ENCODE measurements at places on chromosomes 12 and 14.

DNA sequence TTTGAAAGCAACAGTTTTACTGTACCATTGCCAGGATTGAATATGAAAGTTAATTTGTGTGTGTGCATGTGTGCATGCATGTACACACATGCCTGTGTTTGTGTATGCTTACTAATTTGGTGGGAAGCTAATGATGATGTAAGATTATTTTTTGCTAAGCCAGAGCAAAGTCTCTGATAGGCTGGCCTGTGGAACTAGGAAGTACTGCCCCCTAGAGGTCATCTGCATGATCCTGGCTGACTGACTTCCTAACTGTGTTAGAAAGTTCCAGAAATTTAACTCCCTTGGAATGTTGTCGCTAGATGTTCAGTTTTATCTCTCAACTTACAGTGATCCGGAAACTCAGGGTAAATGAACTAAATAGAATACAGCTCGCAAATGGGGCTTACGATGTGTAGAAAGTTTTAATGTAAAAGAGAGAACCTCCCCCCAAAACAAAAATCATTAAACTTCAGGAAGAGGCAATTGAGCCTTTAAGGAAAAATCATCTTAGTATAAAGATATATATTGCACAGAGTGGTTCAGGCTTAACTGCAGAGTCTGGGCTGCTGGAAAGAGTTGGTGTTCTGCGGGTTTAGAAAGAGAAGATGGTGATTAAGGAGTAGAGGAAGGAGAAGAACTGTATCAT is 34.3 kb upstream of the SLC38A1 start:
- H3K27ac ChIP-seq, result no peak overlapping the region
- no peaks in the 10 kb centered on the region for H3K36me3 ChIP-seq
- DNase-seq, result peak; percentile 12
- H3K4me3 ChIP-seq, result no peak overlapping the region

GRCh38 chr12:81086342-81086741 is 8.5 kb downstream of the ACSS3 start:
- no peak overlapping the region for H3K27ac ChIP-seq
- no peaks in the 10 kb centered on the region for H3K4me1 ChIP-seq
- H3K36me3 ChIP-seq, result no peaks in the 10 kb centered on the region

GRCh38 chr12:66236969-66237368 is 48.0 kb downstream of the IRAK3 start:
- no peak overlapping the region for H3K27ac ChIP-seq
- DNase-seq, result no peak
- peaks cover 37% of the 10 kb centered on the region for H3K27me3 ChIP-seq

DNA sequence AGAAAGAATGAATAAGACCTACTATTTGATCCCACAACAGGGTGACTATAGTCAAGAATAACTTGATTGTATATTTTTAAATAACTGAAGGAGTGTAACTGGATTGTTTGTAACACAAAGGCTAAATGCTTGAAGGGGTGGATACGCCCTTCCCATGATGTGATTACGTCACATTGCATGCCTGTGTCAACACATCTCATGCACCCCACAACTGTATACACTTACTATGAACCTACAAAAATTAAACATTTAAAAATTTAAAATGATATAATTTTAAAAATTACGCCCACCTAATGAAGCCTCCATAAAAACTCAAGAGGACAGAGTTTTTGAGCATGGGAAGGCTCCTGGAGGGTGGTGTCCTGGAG is 94.5 kb downstream of the SCARB1 start:
- H3K27ac ChIP-seq, result no peak overlapping the region
- H3K4me3 ChIP-seq, result no peak overlapping the region
- no peak for DNase-seq
- peaks cover 3% of the 10 kb centered on the region for H3K36me3 ChIP-seq
- peaks cover 28% of the 10 kb centered on the region for H3K27me3 ChIP-seq
- H3K4me1 ChIP-seq, result peaks cover 18% of the 10 kb centered on the region

- peaks cover 18% of the 10 kb centered on the region for H3K36me3 ChIP-seq
- H3K27me3 ChIP-seq, result no peaks in the 10 kb centered on the region
- no peak for DNase-seq
- no peak overlapping the region for H3K27ac ChIP-seq
- no peak overlapping the region for H3K4me3 ChIP-seq
Observed at GRCh38 chr14:91674911-91675310, 57.0 kb downstream of the CATSPERB start.

GRCh38 chr12:6268484-6269157 is 41.9 kb upstream of the PLEKHG6 start:
- H3K4me1 ChIP-seq, result peaks cover 21% of the 10 kb centered on the region
- H3K36me3 ChIP-seq, result no peaks in the 10 kb centered on the region
- DNase-seq, result no peak
- H3K27me3 ChIP-seq, result peaks cover 3% of the 10 kb centered on the region
- H3K27ac ChIP-seq, result no peak overlapping the region

DNA sequence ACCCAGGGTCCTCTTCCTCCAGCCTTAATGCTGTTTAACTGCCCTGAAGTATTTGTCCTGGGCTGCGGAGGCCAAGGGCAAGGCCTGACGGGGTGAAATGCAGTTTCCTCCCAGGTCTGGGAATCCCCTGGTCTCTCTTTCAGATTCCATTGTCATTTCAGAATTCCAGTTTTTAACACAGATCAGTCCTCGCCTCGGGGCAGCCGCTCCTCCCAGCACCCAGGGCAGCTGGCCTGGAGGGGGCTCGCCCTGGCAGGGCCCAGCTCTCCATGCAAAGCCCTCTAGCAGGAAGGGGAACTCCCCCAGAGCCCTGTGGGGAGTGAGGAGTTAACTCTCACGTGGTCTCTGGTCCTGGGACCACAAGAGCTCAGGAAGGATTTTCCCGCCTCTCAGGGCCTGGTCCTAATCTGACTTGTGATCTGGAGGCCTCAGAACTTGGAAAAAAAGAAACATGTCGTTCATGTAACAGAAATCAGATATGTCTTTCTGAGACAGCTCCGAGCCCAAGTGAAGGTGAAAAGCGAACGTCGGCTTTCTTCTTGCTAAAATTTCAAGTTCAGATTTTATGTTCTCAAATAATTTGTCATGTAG is 265.6 kb upstream of the SFSWAP start:
- H3K4me3 ChIP-seq, result no peak overlapping the region
- no peaks in the 10 kb centered on the region for H3K27me3 ChIP-seq
- no peaks in the 10 kb centered on the region for H3K4me1 ChIP-seq
- no peak overlapping the region for H3K27ac ChIP-seq
- no peaks in the 10 kb centered on the region for H3K36me3 ChIP-seq
- DNase-seq, result no peak

DNA sequence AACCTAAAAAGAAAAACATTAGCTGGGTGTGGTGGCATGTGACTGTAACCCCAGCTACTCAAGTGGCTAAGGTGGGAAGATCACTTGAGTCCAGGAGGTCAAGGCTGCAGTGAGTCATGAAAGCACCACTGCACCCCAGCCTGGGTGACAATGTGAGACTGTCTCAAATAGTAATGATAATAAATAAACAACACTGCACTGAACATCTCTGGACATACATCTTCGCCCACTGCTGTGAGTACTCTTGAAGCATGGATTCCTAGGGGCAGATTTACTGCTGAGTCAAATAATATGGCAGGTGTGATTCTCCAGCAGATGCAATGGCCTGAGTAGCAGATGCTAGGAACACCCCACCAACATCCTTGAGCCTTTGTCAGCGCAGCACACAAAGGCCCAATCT is 23.6 kb downstream of the ABCB9 start:
- no peaks in the 10 kb centered on the region for H3K27me3 ChIP-seq
- no peaks in the 10 kb centered on the region for H3K36me3 ChIP-seq
- no peak for DNase-seq
- H3K4me3 ChIP-seq, result no peak overlapping the region
- H3K4me1 ChIP-seq, result peaks cover 22% of the 10 kb centered on the region

DNA sequence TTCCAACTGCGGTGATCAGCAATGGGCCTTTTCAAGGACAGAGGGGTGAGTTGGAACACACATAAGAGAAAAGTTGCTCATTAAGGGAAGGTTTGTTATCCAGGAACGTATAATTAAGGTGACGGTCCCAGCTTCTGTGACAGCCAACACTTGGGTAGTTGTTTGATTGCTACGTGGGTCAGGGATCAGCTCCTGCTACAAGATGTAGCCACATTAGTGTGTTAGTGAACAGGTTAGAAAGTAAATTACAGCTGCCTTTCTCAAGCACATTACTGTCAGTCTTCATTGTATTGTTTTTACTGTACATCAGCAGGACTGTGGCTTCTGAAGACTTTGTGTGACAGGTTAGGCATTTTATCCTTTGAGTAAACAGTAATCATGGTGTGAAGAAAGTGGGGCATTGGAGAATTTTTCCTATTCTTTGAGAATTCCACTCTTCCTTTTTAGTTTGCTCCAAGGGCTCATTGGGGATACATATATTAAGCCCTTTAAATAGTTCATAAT is 230.5 kb downstream of the EGLN3 start:
- H3K36me3 ChIP-seq, result no peaks in the 10 kb centered on the region
- DNase-seq, result no peak
- H3K4me3 ChIP-seq, result no peak overlapping the region
- no peaks in the 10 kb centered on the region for H3K27me3 ChIP-seq

- no peaks in the 10 kb centered on the region for H3K36me3 ChIP-seq
- H3K27ac ChIP-seq, result no peak overlapping the region
- no peak overlapping the region for H3K4me3 ChIP-seq
- DNase-seq, result no peak
- H3K27me3 ChIP-seq, result no peaks in the 10 kb centered on the region
- H3K4me1 ChIP-seq, result peaks cover 15% of the 10 kb centered on the region
Observed at GRCh38 chr14:58752771-58753201, 115.0 kb downstream of the DACT1 start.

- H3K27me3 ChIP-seq, result peaks cover 2% of the 10 kb centered on the region
- no peak overlapping the region for H3K4me3 ChIP-seq
- H3K27ac ChIP-seq, result no peak overlapping the region
- DNase-seq, result no peak
Observed at GRCh38 chr12:27575762-27576118, 51.7 kb downstream of the PPFIBP1 start.

- H3K4me1 ChIP-seq, result no peaks in the 10 kb centered on the region
- DNase-seq, result no peak
- no peaks in the 10 kb centered on the region for H3K36me3 ChIP-seq
- H3K4me3 ChIP-seq, result no peak overlapping the region
- H3K27me3 ChIP-seq, result peaks cover 1% of the 10 kb centered on the region
Observed at GRCh38 chr12:3319723-3320492, 171.1 kb upstream of the PRMT8 start.

DNA sequence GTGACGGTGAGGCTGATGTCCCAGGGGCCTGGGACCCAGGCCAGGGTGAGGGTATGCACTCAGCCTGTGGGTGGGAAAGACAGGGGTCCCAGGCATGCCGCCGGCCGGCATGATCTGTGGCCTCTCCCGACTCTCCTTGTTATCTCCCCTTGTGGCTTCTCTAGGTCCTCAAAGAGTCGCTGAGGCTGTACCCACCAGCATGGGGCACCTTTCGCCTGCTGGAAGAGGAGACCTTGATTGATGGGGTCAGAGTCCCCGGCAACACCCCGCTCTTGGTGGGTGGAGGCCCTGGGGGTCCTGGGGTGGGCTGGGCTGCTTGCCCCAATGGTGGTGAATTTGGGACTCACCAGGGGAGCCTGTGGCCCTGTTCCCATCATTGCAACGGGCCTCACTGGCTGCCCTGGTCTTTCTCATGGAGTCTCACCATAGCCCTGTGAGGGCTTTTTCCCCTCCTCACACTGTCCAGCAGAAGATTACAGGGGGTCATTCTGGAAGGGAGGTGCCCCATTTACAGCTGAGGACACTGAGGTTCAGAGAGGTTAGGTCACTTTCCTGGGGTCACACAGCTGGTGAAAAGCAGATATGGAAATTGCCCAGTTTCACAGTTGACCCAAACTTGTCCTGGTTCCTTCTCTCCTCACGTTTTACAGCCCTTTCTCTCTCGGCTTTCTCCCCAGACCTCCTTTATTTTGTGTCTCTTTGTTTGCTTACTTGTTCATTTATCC is 37.9 kb downstream of the CYP46A1 start:
- H3K36me3 ChIP-seq, result no peaks in the 10 kb centered on the region
- H3K4me3 ChIP-seq, result no peak overlapping the region
- peaks cover 8% of the 10 kb centered on the region for H3K27me3 ChIP-seq
- H3K4me1 ChIP-seq, result no peaks in the 10 kb centered on the region

- H3K4me1 ChIP-seq, result peaks cover 58% of the 10 kb centered on the region
- H3K27me3 ChIP-seq, result no peaks in the 10 kb centered on the region
- peaks cover 41% of the 10 kb centered on the region for H3K36me3 ChIP-seq
- DNase-seq, result peak; percentile 43
- H3K27ac ChIP-seq, result peak overlapping the region; percentile 97
Observed at GRCh38 chr12:14960548-14961465, 594 bp downstream of the ARHGDIB start.

GRCh38 chr14:91519239-91520036 is 9.3 kb upstream of the PPP4R3A start:
- no peaks in the 10 kb centered on the region for H3K4me1 ChIP-seq
- H3K36me3 ChIP-seq, result no peaks in the 10 kb centered on the region
- DNase-seq, result no peak
- no peak overlapping the region for H3K4me3 ChIP-seq
- H3K27ac ChIP-seq, result no peak overlapping the region
- H3K27me3 ChIP-seq, result peaks cover 7% of the 10 kb centered on the region

DNA sequence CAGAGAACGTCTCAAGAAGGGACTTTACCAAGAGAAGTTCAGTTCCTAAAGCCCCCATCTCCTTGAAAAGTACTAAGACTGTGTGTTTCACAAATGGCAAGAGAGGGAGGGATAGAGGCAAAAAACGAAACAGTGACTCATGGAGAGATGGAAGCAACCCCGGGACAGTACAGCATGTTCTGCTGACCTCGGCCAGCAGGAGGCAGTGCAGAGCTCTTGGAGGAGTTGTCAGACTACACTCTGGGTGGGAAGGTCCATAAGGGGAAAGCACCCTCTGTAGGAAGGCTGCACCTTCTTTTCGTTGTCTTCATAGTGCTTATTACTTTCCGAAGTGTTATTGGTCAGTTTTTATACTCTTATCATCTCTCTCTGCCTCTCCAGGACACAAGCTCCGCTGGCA is 525.2 kb upstream of the CCDC196 start:
- H3K27ac ChIP-seq, result no peak overlapping the region
- peaks cover 24% of the 10 kb centered on the region for H3K4me1 ChIP-seq
- peak; percentile 58 for DNase-seq
- no peaks in the 10 kb centered on the region for H3K36me3 ChIP-seq
- no peak overlapping the region for H3K4me3 ChIP-seq

- H3K36me3 ChIP-seq, result no peaks in the 10 kb centered on the region
- H3K4me3 ChIP-seq, result no peak overlapping the region
- no peak overlapping the region for H3K27ac ChIP-seq
- no peaks in the 10 kb centered on the region for H3K4me1 ChIP-seq
- H3K27me3 ChIP-seq, result peaks cover 16% of the 10 kb centered on the region
Observed at GRCh38 chr12:111181143-111181726, 187.7 kb downstream of the PHETA1 start.

GRCh38 chr14:69818758-69819191 is 21.7 kb upstream of the SLC10A1 start:
- peaks cover 4% of the 10 kb centered on the region for H3K4me1 ChIP-seq
- DNase-seq, result peak; percentile 49
- peaks cover 6% of the 10 kb centered on the region for H3K27me3 ChIP-seq
- no peak overlapping the region for H3K4me3 ChIP-seq

DNA sequence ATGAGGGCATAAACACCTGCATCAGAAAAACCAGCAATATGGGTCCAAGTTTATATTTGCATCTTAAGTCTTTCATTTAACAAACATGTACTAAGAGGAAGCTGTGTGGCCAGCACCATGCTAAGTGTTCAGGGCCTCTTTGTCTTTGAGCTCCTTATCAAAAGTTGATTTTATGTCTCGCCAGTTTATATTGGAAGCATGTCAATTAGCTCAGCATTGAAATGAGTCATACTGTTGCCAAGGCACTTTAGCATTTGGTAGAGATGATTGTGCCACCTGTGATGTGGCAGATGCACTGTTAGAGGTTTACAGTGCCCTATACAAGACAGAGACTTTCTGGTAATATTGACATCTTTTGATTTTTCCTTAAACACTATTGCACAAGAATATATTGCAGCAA is 68.5 kb downstream of the BHLHE41 start:
- no peak overlapping the region for H3K4me3 ChIP-seq
- H3K36me3 ChIP-seq, result no peaks in the 10 kb centered on the region
- no peaks in the 10 kb centered on the region for H3K4me1 ChIP-seq

GRCh38 chr14:51484485-51484884 is 167.2 kb upstream of the FRMD6 start:
- H3K4me3 ChIP-seq, result no peak overlapping the region
- DNase-seq, result no peak
- no peaks in the 10 kb centered on the region for H3K36me3 ChIP-seq
- no peak overlapping the region for H3K27ac ChIP-seq
